ENCODE measurements at places on chromosomes 11 and 22.

DNA sequence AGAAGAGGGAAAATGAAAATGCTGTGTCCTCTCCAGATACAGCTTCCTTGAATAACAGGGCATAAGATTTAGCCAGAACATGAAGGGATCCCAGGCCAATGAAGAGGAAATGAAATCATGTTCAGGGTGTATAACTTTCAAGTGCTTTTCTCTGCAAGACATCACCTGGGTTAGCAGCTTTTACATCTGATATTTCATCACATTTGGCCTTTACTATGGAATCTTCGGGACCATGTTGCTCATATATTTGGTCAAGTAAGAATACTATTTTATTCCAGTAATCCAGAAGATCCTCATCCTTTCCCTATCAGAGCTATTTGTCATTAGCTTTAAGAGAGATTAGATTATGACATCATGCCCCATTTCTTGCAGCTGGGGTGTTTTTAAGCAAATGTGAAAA is 66.3 kb upstream of the OR5AK2 start:
- DNase-seq = no peak

DNA sequence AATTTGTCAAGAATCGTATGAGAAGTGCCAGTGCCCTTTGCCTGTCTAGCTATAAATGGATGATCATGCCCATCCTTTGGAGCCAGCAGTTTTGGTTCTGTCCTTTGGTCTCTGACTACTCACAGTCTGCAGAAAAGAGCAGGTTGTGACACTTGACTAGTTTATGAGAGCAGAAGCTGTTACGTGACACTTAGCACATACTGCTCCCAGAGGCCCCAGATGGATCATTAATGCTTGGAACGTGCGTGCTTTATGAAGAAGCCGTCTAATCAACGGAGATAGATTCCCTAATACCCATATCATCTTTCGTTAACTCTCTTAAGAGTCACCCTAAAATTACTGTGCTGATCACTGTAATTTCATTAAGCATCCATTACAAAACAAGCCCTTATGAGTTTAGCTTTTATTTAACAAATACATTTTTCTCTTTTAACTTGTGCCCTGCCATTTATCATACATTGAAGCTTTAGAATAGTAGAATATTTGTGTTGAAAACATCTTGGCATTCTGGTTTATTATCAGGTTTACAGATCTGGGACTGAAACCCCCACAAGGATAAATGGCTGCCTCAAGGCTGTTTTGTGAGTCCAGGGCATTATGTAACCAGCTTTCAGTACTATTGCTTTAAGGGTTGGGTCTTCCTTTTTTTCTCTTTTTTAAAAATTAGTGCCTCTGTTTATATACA is 47.0 kb upstream of the ADORA2A start:
- DNase-seq = no peak

DNA sequence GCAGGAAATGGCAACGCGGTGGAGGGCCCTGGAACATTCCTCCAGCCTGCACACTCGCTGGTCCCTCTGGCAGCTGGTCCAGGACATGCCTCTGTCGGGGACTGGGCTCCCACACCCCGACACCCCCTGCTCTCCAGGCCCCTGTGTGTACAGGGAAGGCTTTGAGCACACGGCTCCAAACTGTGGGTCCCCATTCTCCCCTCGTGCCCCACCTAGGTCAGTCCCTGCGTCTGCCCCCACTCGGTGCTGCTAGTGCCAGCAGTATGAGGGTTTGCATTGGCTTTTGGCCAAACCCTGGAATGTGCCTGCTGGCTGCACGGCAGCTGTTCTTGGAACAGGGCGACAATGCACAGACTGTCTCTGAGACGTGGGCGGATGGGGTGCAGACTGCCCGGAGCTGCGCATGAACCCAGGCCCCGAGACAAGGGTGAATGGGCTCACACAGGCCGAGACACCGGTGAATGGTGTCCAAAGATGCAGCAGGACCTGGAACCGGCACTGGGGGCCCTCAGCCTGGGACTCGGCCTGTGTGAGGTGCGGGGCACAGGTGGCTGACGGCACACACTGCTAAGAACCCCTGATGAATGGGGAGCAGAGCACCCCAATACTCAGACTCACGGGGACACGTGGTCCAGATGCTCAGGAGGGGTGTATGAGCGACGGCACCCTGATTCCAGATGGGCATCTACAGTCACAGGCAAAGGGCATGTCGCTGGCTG is 7.5 kb upstream of the SYT8 start:
- no peak for DNase-seq

DNA sequence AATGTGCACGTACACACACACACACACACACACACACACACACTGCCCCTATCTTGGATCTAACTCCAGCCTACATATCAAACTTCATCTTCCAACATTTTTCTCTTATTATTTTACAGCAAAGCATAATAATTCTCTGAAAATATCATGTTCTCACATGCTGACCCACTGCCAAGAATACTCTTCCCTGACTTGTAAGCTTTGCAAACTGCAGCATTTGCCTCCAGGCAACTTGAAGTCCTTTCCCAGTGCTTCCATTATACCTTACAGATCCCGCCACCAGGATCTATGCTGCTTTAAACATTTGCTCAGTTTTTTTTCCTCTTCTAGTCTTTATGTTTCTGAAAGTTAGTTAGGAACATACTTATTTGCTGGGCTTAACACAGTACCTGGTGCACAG is 483.3 kb upstream of the ARHGAP42 start:
- DNase-seq = peak; percentile 11

DNA sequence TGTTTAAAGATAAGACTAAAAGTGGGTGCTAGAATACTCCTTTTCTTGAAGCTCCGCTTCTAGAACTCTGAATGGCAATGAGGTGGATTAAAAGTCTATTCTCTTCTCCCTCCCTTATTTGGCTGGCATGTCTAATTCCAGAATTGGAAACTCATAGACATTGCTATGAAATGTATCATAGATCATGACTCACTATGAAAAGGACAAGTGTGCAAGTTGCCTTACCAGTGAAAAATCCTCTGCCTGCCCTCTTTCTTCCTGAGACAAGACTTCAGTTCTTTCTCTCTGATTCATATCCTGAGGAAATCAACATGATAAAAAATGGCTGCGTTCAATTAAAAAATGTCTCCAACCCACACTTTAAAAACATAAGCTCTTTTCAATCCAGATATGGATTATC is 73.2 kb upstream of the BLID start:
- no peak for DNase-seq

DNA sequence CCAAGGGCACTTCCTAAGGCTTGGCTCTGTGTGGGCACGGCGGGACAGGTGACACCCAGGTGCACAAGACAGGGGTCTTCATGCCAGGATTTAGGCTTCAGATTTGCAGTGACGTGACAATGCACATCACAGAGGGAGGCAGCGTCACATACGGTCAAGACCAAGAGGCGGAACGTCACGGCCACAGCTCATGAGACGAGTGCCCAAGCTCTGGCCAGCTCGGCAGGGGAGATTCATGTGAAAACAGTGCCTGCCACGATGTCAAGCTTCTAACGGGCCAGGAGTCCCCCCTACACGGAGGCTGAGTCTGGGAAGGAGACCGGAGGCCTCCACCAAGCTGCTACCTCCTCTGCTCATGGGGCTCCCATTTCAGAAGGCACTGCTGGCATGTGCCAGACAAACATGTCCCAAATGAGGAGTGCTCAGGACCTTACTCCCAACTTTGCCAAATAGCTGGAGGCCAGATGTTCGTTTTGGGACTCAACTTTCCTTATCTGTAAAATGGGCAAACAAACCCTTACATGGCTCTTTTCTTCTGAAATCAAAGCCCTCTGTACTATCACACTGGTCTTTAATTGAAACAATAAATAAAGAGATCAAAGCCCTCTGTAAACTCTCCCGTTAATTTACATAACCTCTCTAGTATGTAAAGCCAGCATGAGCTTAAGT is 16.6 kb downstream of the VPS37C start:
- DNase-seq = no peak

GRCh38 chr11:24635588-24636290 is 138.9 kb downstream of the LUZP2 start:
- DNase-seq = peak; percentile 13

DNA sequence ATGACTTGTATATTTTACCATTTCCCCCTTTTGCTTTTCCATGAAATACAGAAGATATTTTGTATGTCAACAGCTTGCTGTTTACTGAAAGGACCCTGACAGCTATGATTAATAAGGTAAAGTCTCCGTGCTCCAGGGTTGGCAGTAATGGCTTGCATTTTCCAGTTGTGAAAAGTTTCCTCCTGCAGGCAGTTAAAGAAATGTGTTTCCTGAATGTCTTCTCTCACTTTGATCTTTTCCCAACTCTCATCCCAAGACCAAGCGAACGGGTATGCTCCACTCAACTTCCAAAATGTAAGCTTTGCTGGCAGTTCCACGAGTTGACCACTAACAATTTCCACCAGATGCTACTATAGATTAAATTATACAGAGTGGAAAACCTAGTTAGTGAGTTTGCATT is 8.9 kb downstream of the FIBIN start:
- DNase-seq = no peak

DNA sequence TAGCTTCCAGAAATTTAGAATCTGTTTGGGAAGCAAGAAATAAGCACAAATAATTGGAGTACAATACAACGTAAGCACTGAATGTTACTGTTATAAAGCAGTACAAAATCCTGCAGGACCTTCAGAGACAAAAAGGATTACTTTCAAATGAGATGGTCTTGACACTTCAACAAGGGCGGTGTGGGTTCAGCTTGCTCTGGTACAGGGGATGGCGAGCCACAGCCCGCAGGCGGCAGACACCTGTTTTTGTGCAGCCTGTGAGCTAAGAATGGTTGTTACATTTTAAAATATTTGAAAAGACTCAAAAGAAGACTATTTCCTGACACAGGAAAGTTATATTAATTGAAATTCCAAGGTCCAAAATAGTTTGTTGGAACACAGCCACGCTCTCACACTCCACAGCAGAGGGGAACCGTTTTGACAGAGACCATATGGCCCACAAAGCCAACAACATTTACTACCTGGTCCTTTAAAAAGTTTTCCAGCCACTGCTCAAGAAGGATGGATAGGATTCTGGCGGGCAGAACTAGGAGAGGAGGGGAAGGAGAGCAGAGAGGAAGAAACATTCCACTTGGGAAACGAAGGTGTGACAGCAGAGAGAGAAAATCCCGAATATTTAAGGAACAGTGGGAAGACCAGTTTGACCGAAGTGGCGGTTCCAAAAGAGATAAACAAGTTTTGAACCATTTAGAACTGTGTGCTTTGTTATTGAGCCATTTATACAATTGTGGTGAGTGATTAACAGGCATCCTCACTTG is 6.3 kb downstream of the PRDM10 start:
- DNase-seq = no peak

GRCh38 chr22:39943953-39944872 is 16.0 kb upstream of the TMA7B start:
- no peak for DNase-seq

DNA sequence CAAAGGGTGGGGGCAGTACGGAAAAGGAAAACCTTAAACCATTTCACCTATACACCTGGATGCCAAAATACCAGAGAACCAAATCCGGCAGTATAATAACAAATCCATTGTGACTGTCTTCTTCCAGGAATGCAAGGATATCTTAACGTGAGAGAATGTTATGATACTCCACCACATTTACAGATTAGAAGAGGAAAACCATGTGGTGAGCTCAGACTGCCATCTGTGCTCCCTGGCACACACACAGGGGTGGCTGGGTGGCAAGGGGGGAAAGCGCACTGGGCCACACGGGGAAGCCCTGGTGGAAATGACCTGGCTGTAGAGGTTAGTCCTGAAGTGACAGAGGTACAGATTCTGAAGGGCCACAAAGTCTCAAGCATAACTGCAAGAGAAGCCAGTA is 9.9 kb downstream of the EIF1AD start:
- DNase-seq = no peak
